ENCODE measurements at places on chromosomes 4 and X.

- DNase-seq, result no peak
Observed at GRCh38 chr4:13190093-13190721, 293.9 kb downstream of the RAB28 start.

- no peak for DNase-seq
Observed at GRCh38 chr4:4269331-4269731, 20.6 kb downstream of the LYAR start.

- no peak for DNase-seq
Observed at GRCh38 chr4:100795581-100795980, 277.8 kb upstream of the EMCN start.

DNA sequence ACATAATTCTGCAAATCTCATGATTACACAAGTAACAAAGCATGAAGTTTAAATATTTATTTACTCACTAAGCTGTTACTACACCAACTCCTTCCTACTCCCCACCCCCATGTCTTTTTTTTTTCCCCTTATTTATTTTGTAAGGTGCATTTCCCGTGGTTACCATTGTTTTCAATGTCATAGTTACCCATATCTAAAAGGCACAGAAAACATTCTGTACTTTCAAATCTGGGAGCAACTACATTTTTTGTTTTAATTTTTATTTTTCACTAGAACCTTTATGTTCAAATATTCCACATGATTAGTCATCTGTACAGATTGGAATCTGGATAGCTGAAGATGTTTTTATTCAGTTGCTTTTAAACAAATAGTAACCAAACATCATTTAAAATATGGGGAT, 62.8 kb downstream of the PPP3CA start:
- no peak for DNase-seq

DNA sequence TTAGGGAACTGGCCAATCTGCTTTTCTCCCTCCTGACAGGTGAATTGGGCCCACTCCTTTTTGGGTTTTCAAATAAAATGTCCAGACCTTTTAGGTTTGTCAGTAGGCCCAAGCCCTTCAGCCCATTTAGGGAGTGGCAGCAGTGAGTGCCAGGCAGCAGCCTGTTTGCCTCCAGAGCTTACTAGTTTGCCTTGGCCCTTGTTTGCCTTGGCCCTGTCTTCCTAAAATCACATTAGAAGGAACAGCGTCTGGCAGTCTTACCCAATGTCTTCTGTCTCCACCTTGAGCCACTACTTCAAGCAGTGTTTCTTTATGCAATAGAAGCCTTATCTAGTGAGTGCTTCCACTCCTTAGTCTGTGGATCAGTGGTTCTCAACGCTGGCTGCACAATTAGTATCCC, 117.1 kb downstream of the TMEM164 start:
- no peak for DNase-seq

GRCh38 chrX:7215842-7216241, 67.9 kb upstream of the PUDP start:
- DNase-seq, result no peak

- no peak for DNase-seq
Observed at GRCh38 chrX:39828971-39829370, 268.8 kb downstream of the BCOR start.

All from SIG-M5 (cell line).